ENCODE measurements at places on chromosomes 7 and 10.

GRCh38 chr7:38955892-38956291 is 21.8 kb upstream of the POU6F2 start:
- DNase-seq, result no peak

GRCh38 chr7:27952456-27953285 is 212.7 kb downstream of the TAX1BP1 start:
- DNase-seq, result no peak

- no peak for DNase-seq
Measured at GRCh38 chr10:26336979-26337378, 101.2 kb upstream of the APBB1IP start.

- peak; percentile 29 for DNase-seq
Measured at GRCh38 chr10:89440226-89441009, 26.1 kb downstream of the IFIT5 start.

GRCh38 chr10:88122145-88122544 is 258.7 kb downstream of the PTEN start:
- DNase-seq, result no peak

- DNase-seq, result no peak
Measured at GRCh38 chr10:9645404-9645803, 1372.3 kb upstream of the CELF2 start.

DNA sequence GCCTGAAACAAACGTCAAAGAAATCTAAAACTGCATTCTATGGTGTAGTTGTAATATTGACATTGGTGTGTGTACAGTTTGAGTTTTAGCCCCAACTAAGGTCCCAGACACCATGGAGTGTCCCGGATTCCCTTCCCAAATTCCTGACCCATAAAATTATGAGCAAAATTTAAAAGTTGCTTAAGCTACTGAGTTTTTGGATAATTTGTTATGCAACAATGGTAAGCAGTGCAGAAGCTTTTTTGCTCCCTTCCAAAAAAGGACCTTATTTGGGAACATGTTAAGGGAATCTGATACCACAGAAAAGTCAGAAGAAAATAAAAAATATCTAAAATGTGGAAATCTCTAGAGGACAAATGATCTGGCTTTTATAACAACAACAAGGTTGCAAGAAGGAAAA is 63.3 kb upstream of the KMT2E start:
- DNase-seq, result no peak

DNA sequence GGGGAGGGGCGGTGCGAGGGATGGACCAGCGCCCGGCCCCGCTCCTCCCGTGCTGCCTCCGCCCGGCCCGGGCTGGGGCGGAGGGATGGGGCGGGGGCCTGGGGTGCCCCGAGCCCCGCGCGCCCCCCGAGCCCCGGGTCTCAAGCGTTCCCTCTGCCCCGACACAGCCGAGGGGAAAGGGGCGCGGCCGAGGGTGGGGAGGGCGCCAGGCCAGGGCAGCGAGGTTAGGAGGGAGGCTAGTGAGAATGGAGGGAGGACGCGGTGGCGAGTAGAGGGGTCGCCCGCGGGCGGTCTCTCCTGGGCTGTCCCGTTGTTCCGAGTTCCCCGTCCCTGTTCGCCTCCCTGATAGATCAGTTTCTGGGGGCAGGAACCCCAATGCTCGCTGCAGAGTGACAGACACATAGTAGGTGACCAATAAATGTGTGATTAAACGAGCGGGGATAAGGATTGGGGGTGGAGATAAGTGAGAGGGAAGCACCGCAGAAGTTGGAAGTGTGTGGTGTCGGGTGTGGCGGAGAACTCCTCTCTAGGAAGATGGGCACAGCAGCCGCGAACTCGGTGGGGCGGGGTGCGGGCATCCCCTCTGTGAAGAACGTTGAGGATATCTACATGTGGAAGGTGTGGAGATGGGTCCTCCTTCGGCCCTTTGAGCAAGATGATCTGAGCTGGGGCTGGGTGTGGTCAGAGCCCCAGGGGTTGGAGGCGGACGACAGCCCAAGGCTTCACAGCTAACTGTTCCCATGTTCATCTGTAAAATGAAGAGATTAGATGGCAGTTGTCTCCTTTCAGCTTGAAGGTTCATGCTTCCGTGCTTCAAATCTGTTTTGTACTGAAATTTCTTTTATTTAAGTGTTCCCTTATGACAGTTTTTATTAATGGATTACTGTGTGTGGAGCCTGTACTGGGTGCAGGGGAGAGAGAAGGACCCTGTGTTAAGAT is 580 bp downstream of the ZNF775 start:
- DNase-seq, result peak; percentile 50

DNA sequence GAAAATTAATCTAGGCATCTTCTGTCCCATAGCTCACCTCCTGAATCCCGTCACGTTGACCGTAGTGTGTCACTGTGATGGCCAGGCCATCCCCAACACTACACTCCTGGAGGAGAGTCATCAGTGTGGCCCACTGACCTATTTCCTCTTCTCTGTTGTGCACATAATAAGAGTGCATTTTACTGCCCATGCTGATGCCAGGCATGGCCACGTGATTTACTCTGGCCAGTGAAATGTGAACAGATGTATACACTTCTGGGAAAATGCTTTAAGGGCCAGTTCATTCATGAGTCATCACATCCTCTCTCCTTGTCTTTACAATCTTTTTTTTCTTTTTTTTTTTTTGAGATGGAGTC is 101.9 kb upstream of the PIP4K2A start:
- DNase-seq, result peak; percentile 99

DNA sequence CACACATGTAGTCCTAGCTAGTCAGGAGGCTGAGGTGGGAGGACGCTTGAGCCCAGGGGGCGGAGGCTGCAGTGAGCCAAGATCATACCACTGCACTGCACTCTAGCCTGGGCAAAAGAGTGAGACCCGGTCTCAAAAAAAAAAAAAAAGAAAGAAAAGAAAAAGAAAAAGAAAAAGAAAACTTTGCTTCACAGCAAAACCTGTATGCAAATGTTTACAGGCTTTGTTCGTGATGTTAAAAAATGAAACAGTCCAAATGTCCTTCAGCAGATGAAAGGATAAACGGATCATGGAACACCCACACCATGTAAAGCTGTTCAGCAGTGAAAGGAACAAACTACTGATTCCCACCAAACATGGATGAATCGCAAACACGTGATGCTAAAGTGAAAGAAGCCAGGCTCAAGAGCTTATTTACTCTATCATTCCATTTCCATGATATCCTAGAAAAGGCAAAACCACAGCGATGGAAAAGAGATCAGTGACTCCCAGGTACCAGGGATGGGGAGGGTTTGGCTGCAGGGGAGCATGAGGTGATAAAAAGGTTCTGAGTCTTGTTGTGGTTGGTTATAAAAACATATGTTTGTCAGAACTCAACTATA is 15.1 kb downstream of the LRRC20 start:
- DNase-seq, result peak; percentile 66

DNA sequence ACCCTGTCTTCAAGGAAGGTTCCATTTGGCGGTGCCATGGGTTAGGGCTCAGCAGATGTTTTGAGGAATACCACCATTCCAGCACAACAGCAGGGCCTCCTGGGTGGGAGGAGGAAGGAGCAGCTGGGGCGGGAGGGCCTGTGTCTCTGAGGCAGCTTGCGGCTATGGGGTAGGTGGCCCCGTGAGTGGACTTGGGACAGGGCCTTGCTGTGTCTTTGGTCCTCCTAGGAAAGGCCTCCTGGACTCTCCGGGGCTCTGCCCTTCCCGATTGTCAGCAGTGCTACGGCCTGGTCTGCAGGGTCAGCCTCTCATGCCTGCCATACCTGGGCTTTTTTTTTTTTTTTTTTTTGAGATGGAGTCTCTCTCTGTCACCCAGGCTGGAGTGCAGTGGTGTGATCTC is 96.7 kb downstream of the PAXIP1 start:
- DNase-seq, result no peak

- peak; percentile 67 for DNase-seq
Measured at GRCh38 chr7:114923403-114923713, 1.5 kb downstream of the MDFIC start.

- peak; percentile 58 for DNase-seq
Measured at GRCh38 chr7:13990319-13990983, 985 bp upstream of the ETV1 start.

- DNase-seq, result no peak
Measured at GRCh38 chr10:102382871-102383270, 12.6 kb upstream of the NFKB2 start.

GRCh38 chr7:140562926-140563481 is 77.6 kb downstream of the DENND2A start:
- no peak for DNase-seq

DNA sequence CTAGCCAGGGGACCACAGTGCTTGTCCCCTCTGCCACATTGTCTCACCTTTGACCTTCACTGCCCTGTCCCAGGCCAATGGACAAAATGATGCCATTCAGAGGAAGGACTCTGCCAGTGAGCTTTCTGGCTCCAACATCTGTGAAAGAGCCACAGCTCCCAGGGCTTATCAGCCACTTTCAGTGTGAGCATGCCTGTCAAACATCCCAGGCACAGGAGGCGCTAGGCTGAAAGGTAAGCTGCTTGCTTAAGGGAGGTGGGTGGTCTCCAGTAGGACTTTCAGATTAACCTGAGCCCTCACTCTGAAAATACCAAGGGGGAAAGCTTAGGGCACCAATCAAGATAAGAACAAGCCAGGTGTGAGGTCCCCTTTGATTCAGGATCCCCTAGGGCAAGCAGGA is 59.8 kb upstream of the GDF10 start:
- DNase-seq, result no peak

- DNase-seq, result no peak
Measured at GRCh38 chr10:34222359-34222758, 592.7 kb downstream of the PARD3 start.

DNA sequence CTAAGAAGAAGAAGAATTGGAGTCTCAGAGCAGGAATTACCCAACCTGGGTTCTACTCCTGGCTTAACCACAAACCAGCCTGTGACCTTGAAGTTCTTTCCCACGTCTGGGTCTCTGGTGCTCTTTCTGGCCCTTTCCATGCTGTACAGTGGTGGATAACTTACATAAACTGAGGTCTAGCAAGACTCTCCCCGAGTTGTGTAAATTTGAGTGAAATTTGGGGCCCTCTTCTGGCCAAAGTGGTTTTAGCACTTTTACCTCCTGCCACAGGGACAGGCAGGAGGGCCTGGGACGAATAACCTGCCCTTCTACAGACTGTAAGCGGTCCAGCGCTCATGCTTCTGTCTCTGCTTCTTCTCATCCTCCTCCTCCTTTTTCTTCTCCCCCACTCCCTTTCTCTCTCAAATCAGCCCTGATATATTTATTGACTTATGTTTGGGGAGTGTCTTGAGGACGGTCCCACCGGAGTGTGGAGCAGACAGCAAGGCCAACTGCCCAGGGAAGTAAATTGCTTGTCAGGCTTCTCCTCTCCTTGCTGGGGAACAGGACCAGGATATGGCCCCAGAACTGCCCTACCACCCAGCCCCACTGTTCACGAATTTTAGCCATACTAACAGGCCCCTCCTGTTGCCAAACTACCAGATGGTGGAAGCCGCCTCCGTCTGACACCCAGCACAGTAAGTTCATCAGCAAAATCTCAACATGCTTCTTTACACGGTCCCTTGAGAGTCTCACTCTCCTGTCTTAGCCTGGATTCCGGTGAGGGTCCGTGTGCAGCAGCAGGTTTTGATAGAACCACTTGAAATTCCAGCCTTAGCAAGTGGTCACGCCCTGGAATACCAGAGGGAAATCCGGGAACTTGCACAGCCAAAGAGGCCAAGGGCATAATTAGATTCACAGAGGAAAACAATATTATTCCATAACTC is 4.0 kb upstream of the SH3PXD2A start:
- DNase-seq, result peak; percentile 52

- peak; percentile 75 for DNase-seq
Measured at GRCh38 chr10:5545778-5546710, 21.3 kb downstream of the CALML3 start.

DNA sequence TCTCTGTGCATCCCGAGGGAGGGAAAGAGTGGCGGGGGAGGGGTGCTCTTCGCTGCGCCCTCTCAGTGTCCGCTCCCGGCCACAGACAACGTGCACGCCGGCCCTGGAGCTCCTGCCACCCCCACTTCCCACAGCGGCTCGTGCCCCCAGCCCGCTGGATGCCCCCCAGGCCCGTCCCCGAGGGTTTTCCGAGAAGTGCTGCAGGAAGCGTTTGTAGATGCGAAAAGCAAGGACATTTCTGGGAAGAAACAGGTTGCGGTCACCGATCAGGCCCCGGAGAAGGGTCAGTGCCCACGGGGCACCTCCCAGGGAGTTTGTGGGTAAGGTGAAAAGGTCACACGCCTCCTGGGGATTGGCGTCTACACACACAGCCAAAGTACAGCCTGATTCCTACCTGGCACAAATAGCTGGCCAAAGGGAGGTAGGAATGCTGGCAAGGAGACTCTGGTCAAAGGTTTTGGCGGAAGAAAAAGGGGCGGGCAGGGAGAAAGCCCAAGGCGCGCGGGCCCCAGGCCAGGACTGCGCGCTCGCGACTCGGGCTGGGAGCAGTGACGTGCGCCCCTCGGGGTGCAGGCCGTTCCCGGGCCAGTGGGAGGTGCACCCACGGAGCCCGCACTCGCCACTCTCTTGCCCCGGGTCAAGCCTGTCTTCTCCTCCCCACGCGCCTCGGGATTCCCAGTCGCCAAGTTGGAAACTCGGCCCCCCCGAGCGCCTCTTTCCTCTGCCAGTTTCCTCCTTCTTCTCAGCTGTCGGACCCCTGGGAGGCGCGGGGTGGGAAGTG is 1.5 kb upstream of the NRP1 start:
- peak; percentile 66 for DNase-seq

DNA sequence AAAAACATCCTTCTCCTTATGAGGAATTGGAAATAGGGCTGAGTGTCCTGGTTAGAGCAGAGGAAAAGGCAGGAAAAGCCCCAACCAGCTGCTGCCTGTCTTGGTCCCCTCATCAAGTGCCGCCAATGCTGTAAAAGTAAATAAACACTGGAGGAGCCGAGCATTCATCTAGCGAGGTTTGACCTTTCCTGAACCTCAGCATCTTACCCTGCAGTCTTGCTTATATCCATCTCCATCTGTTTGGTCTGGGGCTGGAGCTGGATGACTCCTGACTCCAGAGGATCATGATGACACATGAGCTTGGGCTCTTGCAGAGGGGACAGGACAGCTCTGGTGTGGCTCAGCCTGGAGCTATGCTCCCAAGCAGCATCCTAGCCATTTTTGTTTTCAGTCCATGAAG is 501.1 kb downstream of the TNS3 start:
- no peak for DNase-seq

GRCh38 chr7:85489498-85489897 is 302.6 kb upstream of the SEMA3D start:
- peak; percentile 75 for DNase-seq

- DNase-seq, result no peak
Measured at GRCh38 chr10:28471652-28472050, 61.3 kb upstream of the WAC start.

DNA sequence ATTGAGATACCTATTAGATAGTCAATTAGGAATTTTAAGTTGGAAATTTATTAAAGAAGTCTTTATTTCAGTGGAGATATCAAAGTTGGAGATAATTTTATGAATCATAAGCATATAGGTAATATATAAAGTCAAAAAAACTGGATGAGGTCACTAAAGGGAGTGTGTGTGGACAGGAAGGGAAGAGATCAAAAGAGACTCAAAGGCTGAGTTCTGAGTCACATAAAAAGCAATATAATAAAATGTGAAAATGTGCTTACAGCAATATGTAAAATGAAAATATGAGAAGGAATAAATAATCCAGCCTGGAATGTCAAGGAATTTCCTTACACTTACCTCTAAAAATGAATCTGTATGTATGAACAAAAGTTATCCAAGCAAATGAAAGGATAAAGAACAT is 583.3 kb upstream of the SORCS1 start:
- no peak for DNase-seq

- no peak for DNase-seq
Measured at GRCh38 chr10:112792487-112793201, 157.4 kb upstream of the TCF7L2 start.

GRCh38 chr7:152735443-152736004 is 24.0 kb upstream of the ACTR3B start:
- no peak for DNase-seq
